ENCODE measurements at places on chromosomes 1 and 21. TPM values are rescaled to one million over a fixed set of nuclear protein-coding genes. Genes with fewer than 3 reads are reported as not detected.

HCN3 gene
- total RNA-seq = 5.3 TPM

GBP6 gene
- not detected for total RNA-seq

GSTM5 gene
- total RNA-seq = not detected

CD2 gene
- total RNA-seq = not detected
